ENCODE measurements at places on chromosomes 2 and 18. TPM values are rescaled to one million over a fixed set of nuclear protein-coding genes. Genes with fewer than 3 reads are reported as not detected.

Gene MC5R
- not detected for total RNA-seq

Gene NRP2
- total RNA-seq = 92.0 TPM

Gene UBE2F
- total RNA-seq = 54.0 TPM

Gene ADNP2
- total RNA-seq = 11.1 TPM

Gene SPP2
- total RNA-seq = not detected

Gene RFX8
- total RNA-seq = not detected

Gene SGO2
- total RNA-seq = 13.6 TPM

Gene G6PC2
- not detected for total RNA-seq

Gene GCG
- not detected for total RNA-seq

Gene KCNJ3
- total RNA-seq = not detected

Gene NXPH2
- not detected for total RNA-seq

Gene MYCN
- not detected for total RNA-seq

Data from A549 treated with CORT108297 at 1 μM for 4 hours (cell line).